ENCODE measurements at places on chromosomes 12 and 14. TPM values are rescaled to one million over a fixed set of nuclear protein-coding genes. Genes with fewer than 3 reads are reported as not detected.

- no peak for DNase-seq
Measured at GRCh38 chr12:90939382-90939781, 15.6 kb downstream of the CCER1 start.

DNA sequence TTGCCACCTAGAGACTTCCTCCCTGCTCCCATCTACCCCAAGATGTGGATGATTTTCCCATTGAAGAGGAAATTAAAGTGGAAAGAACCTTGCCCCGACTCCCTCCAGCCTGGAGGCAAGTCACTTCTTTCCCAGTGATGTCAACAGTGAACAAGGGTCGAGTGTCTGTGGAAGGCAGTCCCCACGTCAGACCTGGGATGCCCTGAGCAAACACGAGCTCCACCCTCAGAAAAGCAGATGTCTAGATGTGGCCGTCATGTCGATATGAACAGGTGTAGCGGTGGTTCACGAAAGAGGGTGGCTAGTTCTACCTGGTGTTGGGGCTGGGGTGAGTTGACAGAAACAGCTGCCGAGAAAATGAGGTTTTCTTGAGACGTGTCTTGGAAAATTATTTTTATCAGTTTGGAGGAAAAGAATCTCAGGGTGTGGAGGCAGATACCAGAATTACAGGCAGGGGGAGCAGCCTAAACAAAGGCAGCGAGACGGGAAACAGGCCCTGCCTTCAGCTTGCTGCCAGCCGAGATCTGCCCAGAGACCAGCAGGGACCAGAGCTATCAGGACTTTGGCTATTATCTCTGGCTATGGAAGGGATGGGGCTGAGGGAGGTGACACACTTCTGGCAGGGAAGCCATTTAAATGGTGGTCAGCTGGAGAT lies 25.9 kb downstream of the SYNDIG1L start:
- DNase-seq = no peak

- DNase-seq = no peak
Measured at GRCh38 chr12:104579718-104580495, 123.2 kb downstream of the CHST11 start.

GRCh38 chr14:44609201-44609600 lies 102.1 kb upstream of the FSCB start:
- DNase-seq = no peak

GRCh38 chr14:64736271-64737169 lies 32.3 kb downstream of the PLEKHG3 start:
- no peak for DNase-seq

Gene RFX4
- not detected for total RNA-seq

Gene KRT74
- total RNA-seq = not detected
